ENCODE measurements at places on chromosomes 4 and X. TPM values are rescaled to one million over a fixed set of nuclear protein-coding genes. Genes with fewer than 3 reads are reported as not detected.

DNA sequence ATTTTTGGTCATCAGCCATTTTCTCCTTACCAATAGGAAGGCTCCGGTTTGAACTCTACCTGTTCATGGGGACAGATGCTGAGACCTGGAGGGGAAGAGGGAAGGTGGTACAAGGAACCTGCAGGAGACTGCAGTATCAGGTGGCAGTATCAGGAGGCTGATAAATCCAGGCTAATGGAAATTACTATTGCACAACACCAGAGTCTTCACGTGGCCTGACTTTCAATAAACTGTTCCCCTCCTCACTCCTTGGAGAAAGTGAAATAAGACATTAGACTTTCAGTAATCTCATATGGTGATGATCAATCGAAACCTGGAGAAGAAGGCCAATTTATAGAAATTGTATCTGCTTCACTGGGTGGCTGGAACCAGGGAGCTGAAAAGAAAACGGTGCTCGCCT is 46.2 kb upstream of the BCOR start:
- DNase-seq = no peak

DNA sequence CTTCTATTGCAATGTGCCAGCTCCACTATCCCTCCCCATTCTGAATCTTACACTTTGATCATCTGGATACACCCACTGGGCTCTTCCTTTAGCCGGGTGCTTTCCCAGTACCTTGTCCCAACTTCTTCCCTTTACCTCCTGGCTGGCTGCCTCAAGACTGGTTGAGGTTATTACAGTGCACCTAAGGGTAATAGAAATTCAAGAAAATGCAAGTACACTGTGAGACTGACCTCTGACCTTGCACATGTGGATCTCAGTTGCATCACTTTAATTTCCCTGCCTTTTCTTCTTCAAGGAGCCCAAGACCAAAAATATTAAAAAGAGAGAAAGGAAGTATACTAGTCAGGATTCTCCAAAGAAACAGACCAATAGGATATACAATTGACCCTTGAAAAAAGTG is 53.9 kb upstream of the NOCT start:
- DNase-seq = no peak

The RBM46 gene
- not detected for total RNA-seq

The IL15 gene
- total RNA-seq = 5.8 TPM

DNA sequence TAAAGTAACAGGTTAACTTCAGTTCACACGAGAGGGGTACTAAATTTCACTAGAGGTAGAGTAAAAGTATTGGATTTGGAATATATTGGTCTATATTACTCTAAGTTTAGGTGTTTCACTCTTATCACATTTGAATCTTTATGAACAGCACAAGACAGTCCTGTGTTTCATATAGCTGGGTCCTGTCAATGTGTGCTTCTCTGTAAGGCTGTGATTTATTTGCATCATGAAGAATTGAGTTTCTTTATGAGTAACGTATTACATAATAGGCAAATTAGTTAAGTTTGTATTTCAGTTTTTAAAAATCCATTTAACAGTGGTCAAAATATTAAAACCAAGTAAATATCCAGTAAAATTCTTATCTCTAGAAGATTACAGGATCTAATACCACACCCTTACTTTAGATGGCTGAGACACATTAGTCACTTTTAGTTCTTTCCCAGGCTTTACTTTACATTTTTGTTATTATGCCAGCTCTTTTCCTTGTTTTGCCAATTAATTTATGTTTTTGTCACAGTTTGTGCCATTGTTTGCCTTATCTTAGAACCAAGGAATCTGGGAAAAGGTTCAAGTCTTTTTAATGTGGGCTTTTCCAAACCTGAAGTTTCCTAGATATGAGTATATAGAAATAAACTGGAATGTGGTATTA is 32.1 kb downstream of the NUDT6 start:
- no peak for DNase-seq

- peak; percentile 41 for DNase-seq
Measured at GRCh38 chr4:16225167-16225862, 956 bp downstream of the TAPT1 start.

DNA sequence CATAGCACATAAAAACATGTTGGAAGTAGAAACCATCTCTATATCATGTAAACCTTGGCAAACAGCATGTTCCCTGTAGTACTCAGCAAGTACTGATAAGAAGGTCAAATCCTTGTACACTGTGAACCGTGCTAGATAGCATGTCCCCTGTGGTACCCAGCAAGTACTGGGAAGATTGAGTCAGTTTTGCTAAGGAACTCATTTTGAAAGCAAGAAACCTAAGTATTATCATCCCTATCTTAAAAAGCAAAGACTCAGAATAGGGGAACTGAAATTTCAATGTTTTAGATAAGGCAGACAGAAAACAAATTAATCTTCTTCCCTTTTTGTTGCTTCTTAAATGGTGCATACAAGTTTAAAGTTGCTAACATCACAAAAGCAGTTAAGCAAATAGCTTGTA is 180.2 kb downstream of the RBM46 start:
- no peak for DNase-seq

DNA sequence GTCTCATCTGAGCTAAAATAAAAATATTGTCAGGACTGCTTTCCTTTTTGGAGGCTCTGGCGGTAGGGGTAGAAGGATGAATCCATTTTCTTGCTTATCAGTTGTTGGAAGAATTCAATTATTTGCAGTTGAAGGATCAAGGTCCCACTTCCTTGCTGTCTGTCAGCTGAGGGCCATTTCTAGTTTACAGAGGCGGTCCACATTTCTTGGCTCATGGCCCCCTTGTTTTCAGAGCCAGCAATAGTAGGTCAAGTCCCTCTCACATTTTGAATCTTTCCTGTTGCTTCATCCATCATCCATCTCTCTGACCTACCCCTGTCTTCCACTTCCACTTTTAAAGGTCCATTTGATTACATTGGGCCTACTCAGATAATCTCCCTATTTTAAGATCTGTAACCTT is 1099.3 kb upstream of the DIAPH2 start:
- DNase-seq = no peak

- no peak for DNase-seq
Measured at GRCh38 chrX:154016366-154017076, 3.2 kb downstream of the IRAK1 start.

The CXorf65 gene
- not detected for total RNA-seq

- DNase-seq = peak; percentile 79
Measured at GRCh38 chr4:73208376-73208775, 50.2 kb downstream of the ANKRD17 start.

DNA sequence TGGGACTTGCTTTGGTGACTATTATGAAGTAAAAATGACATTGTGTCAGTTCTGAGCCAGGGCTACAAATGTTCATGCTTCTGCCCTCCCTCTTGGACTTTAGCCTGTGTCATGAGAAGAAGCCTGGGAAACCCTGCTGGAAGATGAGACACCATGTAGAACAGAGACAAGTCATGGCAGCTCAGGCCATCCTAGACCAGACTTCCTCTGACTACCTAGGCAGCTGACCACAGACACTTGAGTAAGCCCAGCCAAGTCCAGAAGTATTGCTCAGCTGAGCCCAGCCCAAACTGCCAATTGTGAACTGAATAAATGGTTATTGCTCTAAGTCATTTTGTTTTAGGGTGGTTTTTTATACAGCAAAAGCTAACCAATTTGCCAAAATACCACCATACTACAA is 467.6 kb upstream of the CNKSR2 start:
- no peak for DNase-seq

DNA sequence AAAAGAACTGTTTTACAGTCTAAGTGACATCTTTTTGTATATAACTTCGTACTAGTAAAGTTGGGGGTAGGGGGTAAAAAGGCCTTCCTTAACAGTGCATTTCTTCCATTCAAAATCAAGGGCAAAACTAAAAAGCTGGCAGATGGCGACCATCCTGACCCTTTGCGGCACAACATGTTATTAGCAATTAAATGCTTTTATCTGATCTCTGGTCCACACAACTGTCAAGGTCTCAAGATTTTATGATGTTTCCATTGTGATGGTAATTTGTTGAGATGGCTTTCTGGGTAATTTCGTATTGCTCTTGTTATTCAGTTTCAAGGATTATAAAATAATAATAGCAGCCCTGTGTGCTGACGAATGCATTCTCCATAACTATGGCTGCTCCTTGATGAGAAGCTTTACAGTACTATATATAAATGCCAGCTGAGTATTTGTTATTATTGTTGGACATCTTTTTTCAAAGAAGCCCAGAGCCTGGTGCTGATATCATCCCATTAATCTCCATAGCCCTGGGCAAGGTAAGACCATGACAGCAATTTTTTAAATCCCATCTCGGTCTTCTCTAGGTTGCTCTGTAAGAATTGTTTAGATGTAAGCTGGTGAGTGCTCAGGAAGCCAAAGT is 89.5 kb downstream of the CBR4 start:
- no peak for DNase-seq

The MAGEA11 gene
- not detected for total RNA-seq

GRCh38 chr4:28548594-28548993 is 1688.0 kb downstream of the STIM2 start:
- no peak for DNase-seq

The EGFL6 gene
- total RNA-seq = not detected

DNA sequence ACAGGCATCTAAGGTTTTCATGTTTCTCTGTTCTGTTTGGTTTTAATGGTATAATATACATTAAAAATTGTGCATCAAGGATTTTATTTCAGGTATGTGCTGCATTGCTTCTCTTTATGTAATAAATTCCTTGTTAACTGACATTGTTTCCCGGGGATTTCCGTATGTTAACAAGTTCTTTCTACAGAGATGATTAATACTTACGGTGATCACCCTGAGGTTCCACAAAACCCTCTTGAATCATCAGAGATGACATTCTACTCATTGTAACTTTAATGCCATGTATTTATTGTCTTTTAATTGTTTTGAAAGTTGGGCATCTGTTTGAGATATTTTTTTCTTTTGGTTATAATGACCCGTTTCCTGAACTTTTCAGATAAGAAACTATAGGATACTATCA is 37.5 kb downstream of the ARHGAP10 start:
- no peak for DNase-seq

DNA sequence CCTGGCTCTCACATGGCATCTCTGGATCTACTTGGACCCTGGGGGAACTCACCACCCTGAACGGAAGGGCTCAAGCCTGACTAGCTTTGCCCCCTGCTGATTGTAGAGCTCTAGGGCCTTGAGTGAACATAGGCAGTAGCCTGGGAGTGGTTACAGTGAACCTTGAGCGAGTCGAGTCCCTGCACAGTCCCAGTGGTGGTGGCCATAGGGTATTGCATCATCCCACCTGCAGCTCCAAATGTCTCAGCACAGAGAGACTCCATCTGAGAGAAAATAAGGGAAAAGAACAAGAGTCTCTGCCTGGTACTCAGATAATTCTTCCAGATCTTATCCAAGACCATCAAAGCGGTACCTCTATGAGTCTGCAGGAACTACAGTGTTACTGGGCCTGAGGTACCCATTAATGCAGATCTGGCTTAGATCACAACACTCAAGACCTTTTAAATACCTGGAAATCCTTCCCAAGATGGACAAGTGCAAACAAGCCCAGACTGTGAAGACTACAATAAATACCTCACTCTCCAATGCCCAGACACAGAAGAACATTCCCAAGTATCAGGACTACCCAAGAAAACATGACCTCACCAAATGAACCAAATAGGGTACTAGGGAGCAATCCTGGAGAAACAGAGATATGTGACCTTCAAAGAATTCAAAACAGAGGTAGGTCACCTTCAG is 167.5 kb upstream of the TET2 start:
- no peak for DNase-seq

The CT55 gene
- total RNA-seq = not detected

The MAP7D3 gene
- total RNA-seq = 21.7 TPM

DNA sequence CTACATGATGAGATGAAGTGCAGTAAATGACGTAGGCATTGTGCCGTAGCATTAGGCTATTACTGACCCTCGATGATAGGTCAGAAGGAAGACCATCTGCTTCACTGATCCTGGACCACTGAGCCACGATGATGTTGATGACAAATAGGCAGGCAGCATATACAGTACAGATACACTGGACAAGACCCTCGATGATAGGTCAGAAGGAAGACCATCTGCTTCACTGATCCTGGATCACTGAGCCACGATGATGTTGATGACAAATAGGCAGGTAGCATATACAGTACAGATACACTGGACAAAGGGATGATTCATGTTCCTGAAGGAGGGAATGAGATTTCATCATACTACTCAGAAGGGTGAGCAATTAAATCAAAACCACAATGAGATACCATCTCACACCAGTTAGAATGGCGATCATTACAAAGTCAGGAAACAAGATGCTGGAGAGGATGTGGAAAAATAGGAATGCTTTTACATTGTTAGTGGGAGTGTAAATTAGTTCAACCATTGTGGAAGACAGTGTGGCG is 50.9 kb downstream of the BEND4 start:
- peak; percentile 15 for DNase-seq

GRCh38 chr4:8709050-8709728 is 116.6 kb downstream of the CPZ start:
- DNase-seq = no peak
